NCI-H446 treated with DMSO at 0.1 percent for 48 hours (cell line): ENCODE measurements at places on chromosomes 7 and 10.

DNA sequence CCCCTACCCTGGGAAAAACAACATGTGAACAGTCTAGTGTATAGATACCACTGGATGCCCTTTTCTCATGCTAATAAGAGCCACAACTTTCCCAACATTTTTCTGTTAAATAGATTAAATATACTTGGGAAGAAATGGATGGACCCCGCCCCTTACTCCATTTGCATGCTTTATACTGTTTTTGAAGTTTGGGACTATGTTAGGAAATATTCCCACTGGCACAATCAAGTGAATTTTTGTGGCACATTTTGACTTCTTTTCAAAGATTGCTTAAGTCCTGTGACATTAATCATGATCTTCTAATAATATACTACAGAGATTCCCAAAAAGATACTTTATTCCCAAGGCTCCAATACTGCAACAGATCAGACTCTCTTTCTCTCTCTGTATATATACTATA lies 216.6 kb downstream of the TWIST1 start:
- DNase-seq = no peak

DNA sequence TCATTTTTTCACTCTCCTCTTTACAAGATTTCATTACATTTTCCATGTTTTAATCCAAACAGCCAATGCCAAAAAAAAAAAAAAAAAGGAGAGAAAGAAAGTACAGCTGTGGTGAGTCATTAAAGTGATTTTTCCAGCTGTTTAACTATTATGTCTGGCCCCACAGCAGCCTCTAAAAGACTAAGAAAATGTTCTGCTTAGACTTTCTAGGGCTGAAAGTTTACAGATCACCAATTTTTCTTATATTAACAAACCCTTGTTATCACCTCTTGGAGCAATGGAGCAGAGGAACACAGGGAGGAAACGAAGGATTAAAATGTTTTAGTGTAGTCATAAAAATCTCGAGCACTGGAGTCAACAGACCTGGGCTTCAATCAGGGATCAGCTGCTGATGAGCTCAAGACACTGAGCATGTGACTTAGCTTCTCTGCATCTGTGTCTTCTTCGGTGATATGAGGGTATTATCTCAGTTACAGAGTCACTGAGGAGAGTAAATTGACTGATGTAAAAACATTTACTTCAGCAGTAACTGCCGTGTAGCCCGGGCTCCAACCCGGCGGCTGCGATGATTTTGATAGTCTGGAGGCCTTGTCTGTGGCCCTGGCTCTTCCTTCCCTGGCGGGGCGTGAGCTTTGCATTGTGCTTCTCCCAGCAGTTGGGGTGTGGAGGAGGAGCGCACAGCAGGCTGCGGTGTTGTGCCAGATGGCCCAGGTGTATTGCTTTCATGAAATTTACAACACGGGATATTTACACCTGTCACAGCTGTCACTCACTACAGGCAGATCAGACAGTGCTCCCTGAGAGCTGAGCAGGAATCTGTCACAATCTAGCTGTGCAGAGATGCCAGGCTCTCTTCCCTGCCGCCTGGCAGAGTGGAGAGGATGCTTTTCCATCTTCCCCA lies 298.3 kb upstream of the FZD8 start:
- DNase-seq = no peak

DNA sequence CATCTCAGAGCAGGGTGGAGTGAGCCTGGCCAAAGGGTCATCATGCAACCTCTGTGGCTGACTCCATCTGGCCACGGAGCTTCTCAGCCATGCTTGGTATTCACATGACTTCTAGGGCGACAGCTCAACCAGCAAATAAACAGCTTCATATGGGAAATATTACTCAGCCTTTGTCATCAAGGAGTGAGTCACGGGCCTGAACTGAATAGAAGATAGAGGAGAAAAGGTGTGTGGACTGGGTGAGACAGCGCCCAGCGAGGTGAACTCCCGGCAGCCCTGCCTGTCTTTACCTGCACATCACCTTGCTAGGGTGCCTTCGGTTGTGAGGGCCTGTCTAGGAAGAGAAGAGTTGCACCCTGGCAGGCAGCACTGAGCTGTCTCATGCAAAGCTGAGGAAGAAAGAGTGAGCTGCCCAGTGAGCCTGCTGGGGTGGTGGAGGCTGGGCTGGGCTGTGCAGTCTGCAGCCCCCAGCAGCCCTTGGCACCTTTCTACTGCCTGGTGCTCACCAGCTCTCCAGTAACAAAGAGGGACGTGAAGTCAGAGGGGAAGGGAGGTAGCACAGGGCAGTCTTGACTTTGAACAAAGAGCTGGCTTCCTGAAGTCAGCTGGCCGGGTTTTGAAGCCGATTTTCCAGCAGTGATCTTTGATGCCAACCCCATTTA lies 114.2 kb downstream of the EGFR start:
- DNase-seq = no peak

DNA sequence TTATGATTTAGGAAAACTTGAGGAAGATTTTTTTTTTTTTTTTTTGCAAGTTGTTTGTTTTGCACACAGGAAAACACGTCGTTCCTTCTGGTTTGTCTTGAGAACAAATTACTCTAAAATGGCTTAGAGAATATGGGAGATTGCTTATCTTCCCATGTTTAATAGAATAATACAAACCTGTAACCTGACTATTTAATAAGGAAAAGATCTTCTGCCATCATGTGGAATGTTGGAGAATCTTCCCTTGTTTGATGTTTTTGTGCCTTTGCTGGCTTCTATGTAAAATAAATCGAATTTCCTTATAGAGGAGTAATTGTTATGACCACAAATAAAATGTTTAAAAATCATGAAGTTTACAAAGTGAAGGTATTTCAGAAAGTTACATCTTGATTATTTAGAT lies 818.8 kb downstream of the GATA3 start:
- no peak for DNase-seq

DNA sequence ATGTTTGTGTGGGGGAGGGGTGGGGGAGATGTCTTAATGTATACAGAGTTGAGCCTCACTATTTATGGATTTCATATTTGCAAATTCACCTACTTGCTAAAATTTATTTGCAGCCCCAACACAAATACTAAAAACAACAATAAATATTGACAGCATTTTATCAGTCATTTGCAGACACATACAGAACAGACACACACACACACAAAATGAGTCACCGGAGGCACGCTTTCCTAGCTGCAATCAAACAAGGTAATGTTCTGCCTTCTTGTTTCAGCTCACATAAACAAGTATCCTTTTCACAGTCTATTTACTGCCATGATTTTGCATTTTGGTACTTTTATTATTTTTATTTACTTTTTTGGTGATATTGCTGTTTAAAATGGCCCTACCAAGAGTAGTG lies 88.5 kb downstream of the IPMK start:
- DNase-seq = no peak

GRCh38 chr7:33905389-33906032 lies at the start of gene BMPER:
Gene BMPER (plus strand): TSS chr7:33905539. CDS start chr7:33905614, 75 bp downstream.
- no peak for DNase-seq

GRCh38 chr10:97740613-97741012 lies 3.7 kb downstream of the ZFYVE27 start:
- DNase-seq = no peak

GRCh38 chr10:96337106-96337505 lies 21.7 kb downstream of the OPALIN start:
- no peak for DNase-seq

DNA sequence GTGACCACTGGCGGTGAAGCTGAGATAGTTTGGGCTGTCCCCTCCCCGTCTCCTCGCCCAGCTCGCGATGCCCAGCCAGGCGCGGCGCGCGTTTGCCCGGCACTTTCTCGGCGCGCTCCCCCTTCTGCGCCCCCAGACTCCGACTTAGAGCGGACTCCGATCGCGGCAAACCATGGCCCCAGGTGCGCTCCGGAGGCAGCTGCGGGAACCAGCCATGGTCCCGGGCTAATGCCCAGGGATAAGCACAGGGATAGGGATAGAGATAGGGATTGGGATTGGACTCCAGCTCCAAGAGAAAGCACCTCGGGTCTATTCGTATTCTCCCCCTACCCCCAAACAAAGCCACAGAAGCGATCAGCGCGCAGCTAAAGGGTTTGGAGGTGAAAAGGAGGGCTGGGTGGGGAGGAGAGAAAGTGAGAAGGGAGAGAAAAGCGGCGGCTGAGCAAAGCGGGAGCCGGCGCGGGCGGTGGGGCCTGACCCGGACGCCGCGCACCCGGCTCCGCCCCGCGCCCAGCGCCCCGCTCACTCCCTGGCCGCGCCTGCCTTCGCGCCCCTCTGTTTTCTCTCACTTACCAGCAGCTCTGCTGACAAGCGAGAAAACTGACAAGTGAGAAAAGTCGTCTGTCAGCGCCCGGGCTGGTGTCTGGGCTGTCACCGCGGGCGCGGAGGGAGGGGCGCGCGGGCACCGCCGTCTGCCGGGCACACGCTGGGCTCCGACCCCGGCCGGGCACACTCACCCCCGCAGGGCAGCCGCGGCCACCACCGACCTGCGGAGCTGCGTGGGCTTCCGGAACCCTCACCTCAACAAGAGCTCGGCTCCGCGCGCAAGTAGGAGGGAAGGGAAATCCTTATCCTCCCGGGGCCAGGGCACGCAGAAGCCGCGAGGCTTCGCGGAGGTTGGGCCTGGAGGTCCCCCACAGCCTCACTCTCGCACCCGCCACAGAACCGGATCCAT lies at the start of gene PDE1C:
Gene PDE1C, minus strand, starts transcription at position 2 of the 955 bp plus-strand sequence.
- no peak for DNase-seq

DNA sequence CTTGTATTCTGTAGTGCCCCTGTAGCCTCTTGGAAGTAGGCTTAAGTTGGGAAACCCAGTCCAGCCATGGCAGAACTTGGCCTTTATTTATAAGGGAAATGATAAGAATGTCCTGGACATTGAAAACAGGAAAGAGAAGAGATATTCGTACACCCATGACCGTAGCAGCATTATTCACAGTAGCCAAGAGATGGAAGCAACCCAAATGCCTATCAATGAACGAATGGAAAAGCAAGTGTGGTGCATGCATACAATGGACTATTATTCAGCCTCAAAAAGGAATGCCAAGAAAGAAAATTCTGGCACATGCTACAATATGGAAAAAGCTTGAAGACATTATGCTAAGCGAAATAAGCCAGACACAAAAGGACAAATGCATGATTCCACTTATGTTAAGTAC lies 315.3 kb downstream of the CXCL12 start:
- no peak for DNase-seq

- DNase-seq = no peak
Observed at GRCh38 chr7:46847126-46847525, 734.8 kb downstream of the TNS3 start.

- no peak for DNase-seq
Observed at GRCh38 chr10:113713640-113713982, 33.9 kb downstream of the CASP7 start.

- no peak for DNase-seq
Observed at GRCh38 chr7:46079421-46079820, 158.3 kb upstream of the IGFBP3 start.

DNA sequence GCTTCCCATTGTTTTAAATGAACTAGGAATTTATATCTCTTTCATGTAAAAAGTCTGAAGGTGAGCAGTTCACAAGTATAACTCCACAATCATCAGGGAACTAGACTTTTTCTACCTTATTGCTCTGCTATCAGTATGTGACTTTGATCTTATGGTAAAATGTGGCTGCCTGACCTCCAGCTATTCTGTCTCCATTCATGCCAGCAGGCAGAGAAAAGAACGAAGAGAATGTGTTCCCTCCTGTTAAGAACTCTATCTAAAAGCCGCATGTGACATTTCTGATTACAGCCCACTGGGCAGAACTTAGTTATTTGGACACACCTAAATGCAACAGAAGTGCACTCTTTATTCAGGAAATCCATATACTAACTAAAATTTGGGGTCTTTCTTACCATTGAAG lies 102.8 kb upstream of the MBL2 start:
- DNase-seq = no peak

DNA sequence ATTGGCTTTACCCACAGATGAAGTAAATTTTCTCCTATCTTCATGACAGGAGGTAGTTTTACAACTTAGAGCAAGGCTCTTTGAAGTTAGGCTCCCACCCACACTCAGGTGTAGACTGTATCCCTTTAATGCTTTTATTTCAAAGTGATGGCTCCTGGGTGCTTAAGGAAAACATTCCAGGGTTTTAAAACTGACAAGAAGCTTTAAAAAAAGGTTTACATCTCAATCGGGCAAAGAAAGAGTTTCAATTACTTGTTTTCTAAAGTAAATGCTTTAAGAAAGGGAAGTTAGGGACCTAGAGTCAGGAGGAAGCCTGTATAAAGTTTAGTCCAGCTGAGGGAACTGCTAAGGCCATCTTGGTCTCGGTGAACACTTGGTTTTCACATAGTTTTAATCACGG lies 1153.8 kb upstream of the C7orf33 start:
- DNase-seq = no peak

DNA sequence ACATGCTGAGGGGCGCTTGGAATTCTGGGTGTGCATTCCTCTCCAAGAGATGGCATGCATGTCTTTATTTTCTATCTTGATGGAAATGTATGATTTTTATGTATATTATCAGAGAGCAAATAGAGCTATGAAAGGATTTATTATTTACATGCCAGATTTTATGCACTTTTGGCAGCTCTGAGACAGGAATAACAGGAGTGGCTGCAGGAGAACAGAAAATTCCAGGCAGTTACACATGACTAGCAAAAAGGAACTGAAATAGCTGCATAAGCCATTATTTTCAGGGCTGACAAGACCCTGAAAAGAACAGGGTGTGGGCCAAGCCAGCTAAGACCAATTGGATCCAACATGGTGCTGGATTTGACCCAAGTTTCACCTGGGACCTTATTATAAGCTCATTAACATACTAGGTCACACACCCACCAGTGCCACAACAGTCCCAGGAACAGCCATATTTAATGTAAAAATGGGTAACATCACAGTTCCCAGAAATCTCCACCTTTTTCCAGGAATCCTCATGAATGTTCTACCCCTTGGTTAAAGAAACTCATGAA lies 43.2 kb upstream of the ACSL5 start:
- no peak for DNase-seq

DNA sequence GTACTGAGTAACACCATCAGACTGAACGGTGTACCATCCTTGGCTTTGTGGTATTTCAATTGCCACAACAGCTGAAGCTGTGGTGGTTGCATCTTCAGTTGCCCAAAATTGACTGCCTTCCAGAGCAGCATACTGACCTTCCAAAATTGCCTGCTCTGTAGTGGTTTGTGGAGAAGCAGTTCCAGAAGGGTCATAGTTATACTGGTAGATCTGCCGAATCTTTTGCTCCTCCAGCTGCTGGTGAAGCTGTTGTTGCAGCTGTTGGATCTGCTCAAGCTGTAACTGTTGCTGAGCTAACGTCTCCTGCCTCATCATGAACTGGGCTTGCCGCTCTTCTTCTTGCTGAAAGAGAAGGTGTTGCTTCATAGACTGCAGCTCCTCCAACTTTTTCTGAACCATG lies 212.2 kb downstream of the PCLO start:
- DNase-seq = no peak

- DNase-seq = no peak
Observed at GRCh38 chr7:64916-65341, 127.4 kb upstream of the FAM20C start.
